ENCODE measurements at places on chromosomes 12 and 14.

GRCh38 chr12:94644141-94644979, 6.0 kb downstream of the TMCC3 start:
- DNase-seq = no peak

- DNase-seq = no peak
These were observed 69.8 kb upstream of the IFNG-AS1 start for GRCh38 chr12:67919406-67919805.

GRCh38 chr12:31316891-31317290, 9.1 kb downstream of the SINHCAF start:
- DNase-seq = no peak

GRCh38 chr14:22375321-22375930, 213.6 kb downstream of the DAD1 start:
- DNase-seq = no peak

GRCh38 chr14:106657460-106657859, 1131.1 kb downstream of the TMEM121 start:
- peak; percentile 21 for DNase-seq

DNA sequence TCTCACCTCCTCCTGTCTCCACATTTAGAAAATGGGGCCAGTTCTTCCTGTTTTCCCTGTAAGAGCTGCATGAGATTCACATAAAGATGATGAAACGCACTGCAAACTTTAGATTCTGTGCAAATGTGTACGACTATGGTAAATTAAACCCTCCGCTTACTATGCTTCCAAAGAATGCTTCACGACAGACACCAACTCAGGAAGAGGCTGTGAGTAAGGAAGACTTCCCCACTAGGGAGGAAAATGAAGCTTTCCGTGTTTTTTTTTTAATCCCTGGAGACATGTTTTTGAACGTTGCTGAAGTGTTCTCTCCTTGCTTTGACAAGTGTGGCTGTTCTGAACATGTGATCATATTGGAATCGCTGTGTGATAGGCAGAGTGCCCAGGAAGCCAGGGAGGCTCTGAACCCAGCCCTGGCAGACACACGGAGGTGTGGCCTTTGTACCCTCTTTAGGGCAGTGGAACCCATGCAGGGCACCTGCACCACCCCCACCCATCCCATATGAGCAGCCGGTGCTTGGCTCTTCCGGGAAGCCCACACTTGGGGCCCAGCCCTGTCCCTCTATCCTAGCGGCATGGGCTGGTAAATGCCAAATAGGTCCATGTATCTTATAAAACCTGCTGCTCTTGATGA, 7.5 kb upstream of the SYNE3 start:
- peak; percentile 48 for DNase-seq

DNA sequence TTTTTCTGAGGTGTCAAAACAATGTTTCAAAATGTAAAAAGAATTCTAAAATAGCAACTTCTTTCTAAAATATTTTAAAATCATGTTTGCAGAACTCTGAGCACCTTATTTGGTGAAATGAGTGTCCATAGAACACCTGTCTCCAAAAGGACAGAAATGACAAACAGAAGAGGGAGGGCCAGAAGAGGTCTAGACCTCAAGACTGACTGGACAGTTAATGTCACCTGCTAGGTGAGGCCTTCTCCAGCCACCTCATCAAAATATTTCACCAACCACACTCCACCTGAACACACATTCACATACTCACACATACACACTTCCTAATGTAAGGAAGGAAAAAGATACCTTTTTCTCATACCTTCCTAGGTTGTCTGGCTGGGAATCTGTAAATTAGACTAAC, 147.8 kb upstream of the PLEKHA5 start:
- no peak for DNase-seq

DNA sequence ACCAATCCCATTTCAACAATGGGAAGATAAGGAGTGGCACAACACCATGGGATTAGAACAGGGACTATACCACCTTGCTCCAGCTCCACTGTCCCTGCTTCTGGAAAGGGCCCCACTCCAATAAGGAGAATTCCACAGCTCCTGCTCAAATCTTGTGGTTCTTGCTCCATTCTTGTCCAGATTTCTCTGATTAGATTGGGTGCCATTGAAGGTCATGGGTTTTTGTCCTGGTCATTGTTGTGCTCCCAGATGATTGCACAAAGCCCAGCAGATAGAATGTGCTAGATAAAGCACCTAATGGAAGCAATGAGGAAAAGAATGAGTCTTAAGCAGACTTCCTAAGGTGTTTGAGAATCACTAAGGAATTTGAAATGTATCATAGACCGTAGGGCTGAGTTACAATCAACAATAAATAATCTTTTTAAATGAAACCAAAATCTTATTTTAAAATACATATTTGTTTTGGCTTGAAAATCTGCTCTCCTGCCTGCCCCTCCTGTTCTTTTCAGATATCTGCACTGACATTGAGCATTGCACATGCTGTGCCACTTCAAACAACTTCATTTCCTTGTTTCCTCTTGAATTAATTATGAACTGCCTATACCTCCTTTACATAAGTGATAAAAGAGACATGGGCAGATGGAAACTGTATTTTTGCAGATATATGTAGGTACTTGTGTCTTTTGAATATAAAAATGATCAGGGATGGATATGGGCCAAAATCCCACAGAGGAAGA, 115.9 kb downstream of the FGD4 start:
- DNase-seq = no peak

GRCh38 chr12:51836041-51836826, 12.3 kb downstream of the FIGNL2 start:
- DNase-seq = no peak

GRCh38 chr12:66693901-66694513, 15.1 kb upstream of the GRIP1 start:
- DNase-seq = no peak

- no peak for DNase-seq
These were observed 219.4 kb downstream of the FOXN3 start for GRCh38 chr14:89197623-89198022.

- DNase-seq = no peak
These were observed 229.8 kb upstream of the LRIG3 start for GRCh38 chr12:59149995-59150642.

DNA sequence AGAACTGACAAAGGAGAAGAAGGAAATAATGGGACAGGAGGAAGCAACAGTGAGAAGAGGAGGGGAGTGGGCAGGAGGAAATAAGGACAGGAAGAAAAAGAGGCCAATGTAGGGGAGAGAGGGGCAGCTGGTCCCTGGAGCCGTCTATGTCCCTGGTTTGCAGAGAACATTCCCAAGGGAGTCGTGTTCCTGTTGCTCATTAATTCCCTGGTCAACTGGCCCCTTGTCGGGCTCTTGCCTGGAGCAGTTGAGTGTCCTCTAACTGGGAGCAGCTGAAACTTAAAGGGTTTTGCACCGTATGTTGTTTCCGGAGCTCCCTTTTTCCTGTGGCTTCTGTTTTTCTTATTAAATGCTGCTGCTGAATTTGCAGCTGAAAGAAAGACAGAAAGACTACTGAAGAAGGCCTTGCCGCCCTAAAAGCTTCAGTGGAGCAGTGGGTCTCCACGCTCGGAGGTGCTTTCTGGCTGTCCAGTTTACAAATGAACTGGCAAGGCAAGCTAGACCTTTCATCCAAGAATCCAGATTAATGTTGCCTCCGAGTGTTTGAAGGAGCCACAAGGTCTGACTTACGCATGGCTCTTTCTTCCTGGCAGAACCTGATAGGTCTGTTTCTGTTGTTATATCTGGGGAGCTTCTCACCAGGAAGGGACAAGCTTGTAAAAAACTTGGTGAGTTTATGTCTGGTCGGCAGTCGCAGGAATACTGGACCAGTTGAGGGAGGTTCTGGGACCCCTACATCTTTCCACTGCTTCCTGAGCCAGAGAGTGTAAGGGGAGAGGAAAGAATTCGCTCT, 146.2 kb upstream of the RFLNA start:
- DNase-seq = no peak

DNA sequence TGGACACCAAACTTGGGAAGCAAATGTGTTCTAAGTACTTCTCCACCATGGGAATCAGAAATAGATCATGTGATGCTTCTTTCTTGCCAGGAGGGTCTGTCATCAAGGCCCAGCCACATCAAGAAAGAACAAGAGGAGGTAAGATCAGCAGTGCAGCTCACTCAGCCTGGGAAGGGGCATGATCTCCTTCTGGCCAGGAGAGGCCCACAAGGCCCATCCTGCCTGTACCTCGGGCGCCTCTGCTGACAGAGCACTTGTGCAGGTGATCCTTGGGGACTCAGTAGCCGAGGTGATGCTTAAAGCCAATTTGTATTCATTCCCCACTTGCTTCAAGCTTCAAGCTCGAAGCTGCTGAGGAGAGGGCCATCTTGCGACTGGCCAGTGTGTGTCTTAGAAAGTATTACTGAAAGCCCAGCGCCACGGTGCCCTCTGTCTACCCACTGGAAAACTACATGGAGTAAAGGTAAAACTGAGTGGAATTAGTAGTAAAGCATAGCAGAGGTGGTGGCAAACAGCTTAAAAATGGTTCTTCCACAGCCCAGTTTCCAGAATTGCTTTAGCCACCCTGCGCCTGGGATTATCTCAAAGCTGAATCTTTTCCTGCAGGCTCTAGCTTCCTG, 26.2 kb downstream of the RTRAF start:
- no peak for DNase-seq

GRCh38 chr14:78598046-78598920, 428.1 kb downstream of the NRXN3 start:
- DNase-seq = no peak

DNA sequence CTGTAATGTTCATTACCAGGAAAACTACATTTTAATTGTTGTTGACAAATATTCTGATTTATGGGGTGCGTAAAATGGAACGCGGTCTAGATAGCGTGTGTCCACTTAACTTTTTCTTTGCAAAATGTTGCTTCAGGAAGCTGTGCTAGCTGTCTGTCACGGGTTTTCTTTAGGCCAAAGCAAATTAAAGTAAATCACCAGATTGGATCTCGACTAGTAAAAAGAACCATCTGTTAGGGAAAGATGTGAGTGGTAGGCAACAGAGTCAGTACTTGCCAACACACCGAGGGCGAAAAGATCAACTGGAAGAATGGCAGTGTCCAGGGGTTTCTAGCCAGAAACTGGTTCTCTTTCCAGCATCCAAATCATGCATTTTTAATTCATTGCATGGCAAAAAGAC, 404.9 kb upstream of the TMPO start:
- no peak for DNase-seq

GRCh38 chr12:91058786-91059185, 962 bp upstream of the KERA start:
- DNase-seq = no peak

GRCh38 chr12:54053751-54054741, at the start of gene HOXC4:
Gene HOXC4, plus strand, starts transcription at chr12:54053835. Its CDS starts 88 bp downstream, at chr12:54053923.
- DNase-seq = no peak

- DNase-seq = no peak
These were observed 2.1 kb downstream of the DDN start for GRCh38 chr12:48996794-48997718.

GRCh38 chr12:27221625-27222387, 22.3 kb upstream of the STK38L start:
- no peak for DNase-seq
